Right hindlimb (tissue), 1 donor: ENCODE measurements at places on chromosomes 11 and 22.
A peak's percentile ranks its signal among the peaks of the same experiment; 100 is the strongest.

DNA sequence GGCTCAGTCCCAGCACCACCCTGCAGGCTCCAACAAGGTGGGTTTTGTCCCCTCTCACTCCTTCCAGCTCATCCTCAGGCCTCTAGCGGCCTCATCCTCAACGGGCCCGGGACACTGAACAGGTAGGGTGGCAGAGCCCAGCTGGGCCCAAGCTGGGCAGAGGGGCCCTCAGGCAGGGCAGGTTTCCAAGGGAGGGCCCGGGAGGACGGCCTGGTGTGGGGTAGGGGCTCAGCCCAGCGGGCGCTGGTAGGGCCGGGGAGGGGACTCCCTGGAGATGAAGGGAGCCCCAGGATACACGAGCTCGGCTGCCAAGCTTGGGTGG lies 2.5 kb upstream of the IFITM10 start:
- no peak for DNase-seq

GRCh38 chr11:134572741-134573675 lies 161.0 kb upstream of the B3GAT1 start:
- no peak for DNase-seq

- no peak for DNase-seq
These were observed 154.9 kb upstream of the CEP126 start for GRCh38 chr11:101759771-101760450.

DNA sequence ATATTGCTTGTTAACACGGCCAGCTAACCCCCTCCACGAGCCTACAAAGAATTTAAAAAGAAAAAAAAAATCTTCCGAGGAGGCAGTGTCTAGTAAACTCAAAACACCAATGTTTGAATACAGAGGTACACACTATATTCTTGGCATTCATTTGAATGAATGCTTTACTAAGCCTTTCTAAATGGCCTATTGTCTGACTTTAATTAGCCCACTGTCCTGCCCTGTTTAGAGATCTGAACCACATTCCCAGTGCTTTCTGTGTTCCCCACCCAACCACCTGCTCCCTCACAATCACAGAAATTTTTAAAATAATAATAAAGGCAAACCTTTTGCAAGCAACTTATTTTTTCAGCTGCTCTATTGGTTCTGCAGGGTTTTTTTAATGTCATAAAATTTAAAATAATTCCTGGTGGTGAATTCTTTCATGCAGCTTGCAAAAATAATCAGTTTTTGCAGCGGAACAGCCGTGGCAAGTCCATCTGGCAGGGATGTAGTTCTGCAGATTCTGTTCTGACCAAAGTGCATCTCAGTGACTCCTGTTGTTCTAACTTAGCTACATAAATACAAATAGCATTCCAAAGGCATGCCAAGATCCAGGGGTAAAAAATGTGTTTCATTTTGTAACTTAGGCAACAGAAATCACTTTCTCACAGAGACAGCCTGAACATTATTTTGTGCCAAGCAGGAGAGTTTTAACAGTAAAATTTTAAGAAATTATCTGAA lies 23.8 kb downstream of the POU2AF2 start:
- peak; percentile 43 for DNase-seq

GRCh38 chr11:45150301-45150700 lies 3.9 kb downstream of the PRDM11 start:
- DNase-seq = no peak

GRCh38 chr11:120597250-120598215 lies 86.0 kb downstream of the GRIK4 start:
- no peak for DNase-seq

GRCh38 chr11:90947930-90948329 lies 725.1 kb upstream of the CHORDC1 start:
- no peak for DNase-seq

GRCh38 chr22:39777716-39778454 lies 115.7 kb downstream of the ENTHD1 start:
- DNase-seq = no peak

GRCh38 chr22:43837666-43838065 lies 24.6 kb downstream of the SULT4A1 start:
- no peak for DNase-seq

DNA sequence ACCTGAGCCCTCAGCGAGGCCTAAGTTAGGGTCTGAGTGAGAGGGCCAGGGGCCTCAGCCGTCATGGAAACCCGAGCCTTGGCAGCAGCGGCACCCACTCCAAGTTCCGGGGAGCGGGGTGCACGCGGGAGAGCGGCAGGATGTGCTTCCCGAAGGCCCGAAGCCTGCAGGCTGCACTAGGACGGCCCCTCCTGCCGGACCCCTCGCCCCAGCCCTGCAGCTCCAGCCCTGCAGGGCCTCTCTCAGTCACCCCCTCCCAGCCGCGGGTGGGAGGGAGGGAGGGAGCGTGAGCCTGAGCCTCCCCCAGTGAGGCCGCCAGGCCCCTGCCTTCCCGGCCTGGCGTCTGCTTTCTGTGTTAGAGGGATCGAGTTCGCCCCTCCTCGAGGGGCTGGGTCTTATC lies 22.6 kb downstream of the MRPL23 start:
- no peak for DNase-seq

- DNase-seq = no peak
These were observed 5.3 kb downstream of the GAS2 start for GRCh38 chr11:22671751-22672150.

DNA sequence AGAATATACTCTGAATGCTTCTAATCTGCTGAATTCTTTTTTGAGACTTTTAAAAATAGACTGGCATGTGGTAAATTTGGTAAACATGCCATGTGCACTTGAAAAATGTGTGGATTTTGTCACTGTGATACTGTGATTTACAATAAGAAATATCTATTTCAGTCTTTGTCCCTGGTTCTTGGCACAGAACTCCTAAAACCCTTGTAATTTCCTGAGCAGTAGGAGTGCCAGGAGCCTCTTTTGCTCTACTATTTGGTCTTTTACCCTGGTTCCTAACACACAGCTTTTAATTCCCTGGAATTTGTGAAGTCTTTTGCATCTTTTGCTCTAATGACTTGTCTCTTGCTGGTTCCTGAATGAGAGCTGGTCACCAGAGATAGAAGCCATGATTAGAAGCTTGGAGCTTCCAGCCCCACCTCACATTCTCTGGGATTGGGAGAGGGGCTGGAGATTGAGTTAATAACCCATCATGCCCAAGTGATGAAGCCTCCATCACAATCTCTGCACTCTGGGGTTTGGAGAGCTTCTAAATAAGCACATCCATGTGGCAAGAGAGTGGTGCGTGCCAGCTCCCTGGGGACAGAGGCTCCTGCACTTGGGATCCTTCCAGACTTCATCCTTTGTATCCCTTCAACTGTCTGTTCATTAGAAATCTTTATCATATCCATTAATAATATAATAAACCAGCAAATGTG lies 27.2 kb upstream of the SYT13 start:
- DNase-seq = no peak

GRCh38 chr11:96188243-96189006 lies 154.6 kb downstream of the MAML2 start:
- peak; percentile 38 for DNase-seq

DNA sequence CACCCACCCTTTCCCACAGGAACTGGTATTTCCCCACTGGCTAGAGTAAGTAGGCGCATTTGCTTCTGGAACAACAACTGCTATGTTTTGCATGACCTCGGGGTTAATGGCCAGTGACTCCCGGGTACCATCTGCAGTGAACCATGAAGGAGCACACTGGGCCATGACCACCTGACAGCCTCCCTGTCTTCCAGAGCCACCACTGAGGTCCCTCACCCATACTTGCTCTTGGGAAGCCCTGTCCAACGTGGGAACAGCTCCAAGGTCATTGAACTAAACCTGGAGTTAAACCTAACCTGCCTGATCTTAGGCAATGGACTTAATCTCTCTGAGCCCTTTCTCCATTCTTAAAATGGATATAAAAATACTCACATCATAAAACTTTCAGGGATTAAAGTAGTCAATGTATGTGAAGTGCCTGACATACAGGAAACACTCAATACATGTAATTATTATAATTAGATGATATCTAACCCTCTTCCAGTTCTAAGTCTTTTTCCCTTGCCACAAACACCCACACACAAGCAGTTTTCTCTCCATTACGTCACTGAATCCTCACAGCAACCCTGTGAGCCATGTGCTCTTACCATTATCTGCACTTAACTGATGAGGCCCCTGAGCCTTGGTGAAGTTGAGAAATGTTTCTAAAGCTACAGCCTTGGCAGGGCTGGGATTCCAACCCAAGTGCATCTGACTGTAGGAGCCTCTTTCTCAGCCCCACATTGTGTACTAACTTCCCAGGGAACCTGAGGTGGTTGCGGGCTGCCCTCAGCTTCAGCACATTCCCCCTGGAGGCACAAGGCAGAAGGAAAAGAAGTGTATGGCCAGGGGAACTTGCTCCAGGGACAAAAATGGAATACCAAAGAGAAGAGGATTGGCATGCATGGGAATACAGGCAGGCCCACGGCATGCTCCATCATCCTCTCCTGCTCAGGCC lies 74.5 kb upstream of the NCAM1 start:
- no peak for DNase-seq
